ENCODE measurements at places on chromosomes 2 and 18.

DNA sequence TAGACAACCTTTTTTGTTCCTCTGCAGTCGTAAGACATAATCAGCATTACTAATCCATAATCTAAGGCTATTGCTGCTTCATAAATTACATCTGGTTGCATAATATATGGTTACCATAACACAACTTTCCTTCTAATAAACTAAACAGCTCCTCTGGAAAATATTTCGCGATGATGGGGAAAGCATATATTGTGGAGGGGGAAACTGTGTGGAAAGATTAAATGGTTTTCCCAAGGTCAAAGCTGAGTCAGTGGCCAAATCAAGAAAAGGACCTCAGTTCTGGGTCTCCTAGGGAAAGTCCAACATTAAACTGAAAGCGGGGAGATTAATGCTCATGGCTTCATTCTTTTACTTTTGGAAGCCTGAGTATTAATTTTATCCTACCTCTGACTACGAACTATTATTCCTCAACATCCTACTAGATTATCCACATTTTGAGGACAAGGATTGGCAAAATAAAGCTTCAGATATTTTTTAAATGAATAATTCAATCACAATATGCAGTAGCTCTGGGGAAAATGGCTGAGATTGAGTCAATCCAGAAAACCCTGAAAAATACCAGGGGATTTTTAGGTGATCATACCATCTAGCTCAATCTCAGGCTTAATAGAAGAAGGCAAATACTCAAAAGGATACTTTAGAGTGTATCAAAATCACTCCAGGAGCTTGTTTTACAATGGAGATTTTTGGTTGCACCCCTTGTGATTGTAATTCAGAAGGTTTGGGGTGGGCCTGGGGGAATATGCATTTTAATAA, 33.8 kb upstream of the STK17B start:
- no peak for DNase-seq

DNA sequence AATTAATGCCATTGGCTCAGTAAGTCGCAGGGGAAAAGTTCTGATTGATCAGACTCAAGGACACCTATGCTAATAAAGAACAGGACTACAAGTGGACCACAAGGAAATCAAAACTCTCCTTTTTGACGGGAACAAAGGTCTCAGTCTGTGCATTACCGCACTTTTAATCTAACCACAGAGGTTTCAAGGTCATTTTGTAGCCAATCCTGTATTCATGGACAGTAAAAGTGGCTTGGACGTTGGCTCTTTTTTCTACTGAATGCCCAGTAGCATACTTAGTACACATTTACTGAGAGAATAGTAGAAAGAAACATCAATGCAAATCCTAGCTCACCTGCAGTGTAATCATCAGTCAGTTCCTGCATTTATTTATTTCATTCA, 471.9 kb downstream of the PID1 start:
- DNase-seq = no peak

GRCh38 chr2:126657148-126657635, 1.2 kb downstream of the GYPC start:
- peak; percentile 81 for DNase-seq

GRCh38 chr18:57889841-57890240, 86.7 kb upstream of the ATP8B1 start:
- no peak for DNase-seq

DNA sequence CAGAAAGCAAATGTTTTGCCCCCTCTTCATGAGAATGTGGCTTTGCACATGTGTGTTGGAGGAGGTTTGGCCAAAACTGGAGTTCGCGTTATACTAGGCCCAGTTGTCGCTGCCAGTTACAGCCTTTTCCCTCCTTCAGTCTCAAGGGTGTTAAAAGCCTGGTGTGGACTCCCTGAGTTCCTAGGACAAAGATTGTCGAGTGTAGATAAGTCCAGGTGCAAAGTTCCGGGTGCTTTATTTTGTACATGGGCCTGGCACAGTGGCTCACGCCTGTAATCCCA, 542 bp upstream of the RNF103 start:
- no peak for DNase-seq

Data from GM04503 (cell line).